ENCODE measurements at places on chromosomes 2 and 18.

- peak; percentile 87 for DNase-seq
- H3K27me3 ChIP-seq, result no peaks in the 10 kb centered on the region
- peaks cover 87% of the 10 kb centered on the region for H3K4me1 ChIP-seq
- peaks cover 66% of the 10 kb centered on the region for H3K36me3 ChIP-seq
- peak overlapping the region; percentile 82 for H3K27ac ChIP-seq
- peak overlapping the region; percentile 60 for H3K4me3 ChIP-seq
Measured at GRCh38 chr2:68774569-68775271, 40.1 kb downstream of the ARHGAP25 start.

GRCh38 chr18:33154049-33154448 lies 286.5 kb downstream of the CCDC178 start:
- DNase-seq, result no peak
- H3K4me1 ChIP-seq, result no peaks in the 10 kb centered on the region
- H3K27ac ChIP-seq, result no peak overlapping the region
- no peaks in the 10 kb centered on the region for H3K36me3 ChIP-seq
- no peaks in the 10 kb centered on the region for H3K27me3 ChIP-seq
- H3K4me3 ChIP-seq, result no peak overlapping the region

GRCh38 chr2:118269408-118270051 lies 181.3 kb downstream of the INSIG2 start:
- no peaks in the 10 kb centered on the region for H3K4me1 ChIP-seq
- no peak overlapping the region for H3K27ac ChIP-seq
- H3K27me3 ChIP-seq, result peaks cover 7% of the 10 kb centered on the region
- no peaks in the 10 kb centered on the region for H3K36me3 ChIP-seq
- H3K4me3 ChIP-seq, result no peak overlapping the region
- no peak for DNase-seq

DNA sequence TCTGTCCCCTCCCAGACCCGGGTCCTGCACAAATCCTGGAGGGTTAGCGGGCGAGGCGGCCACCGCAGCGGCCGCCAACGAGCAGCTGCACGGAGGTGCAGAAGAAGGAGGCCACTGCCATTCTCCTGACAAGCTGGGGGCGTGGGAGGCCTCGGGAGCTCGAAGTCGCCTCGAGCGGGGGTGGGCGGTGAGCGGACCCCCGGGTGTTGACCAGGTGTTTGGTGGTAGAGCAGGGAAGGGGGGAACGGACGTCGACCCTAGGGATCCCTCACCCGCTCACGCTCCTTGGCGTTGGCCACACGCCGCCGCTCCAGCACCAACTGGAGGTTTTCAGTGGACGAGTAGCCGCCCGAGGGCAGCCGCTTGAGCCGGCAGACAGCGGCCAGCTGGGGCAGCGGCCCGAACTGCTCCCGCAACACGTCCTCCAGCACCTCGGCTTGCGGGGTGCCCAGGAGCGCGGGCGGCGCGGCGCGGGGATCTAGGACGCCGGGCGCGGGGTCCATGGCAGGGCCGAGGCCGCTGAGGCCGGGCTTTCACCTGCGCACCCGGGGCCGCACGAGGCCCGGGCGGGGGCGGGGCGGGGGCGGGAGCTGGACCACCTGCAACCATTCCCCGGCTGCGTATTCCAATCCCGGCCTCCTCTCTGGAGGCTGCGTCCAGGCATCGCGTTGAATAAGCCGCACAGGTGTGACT lies at the start of gene FIGLA:
FIGLA (minus strand) TSS at position 508 of the 693 bp plus-strand sequence; CDS start at position 503, 5 bp downstream.
- H3K4me3 ChIP-seq, result no peak within 1 kb of the TSS
- peaks cover 41% of the 10 kb centered on the region for H3K27me3 ChIP-seq
- no peaks in the 10 kb centered on the region for H3K4me1 ChIP-seq
- H3K27ac ChIP-seq, result no peak within 1 kb of the TSS
- no peaks in the 10 kb centered on the region for H3K36me3 ChIP-seq

- DNase-seq, result peak; percentile 64
- no peaks in the 10 kb centered on the region for H3K27me3 ChIP-seq
- no peaks in the 10 kb centered on the region for H3K36me3 ChIP-seq
- peaks cover 71% of the 10 kb centered on the region for H3K4me1 ChIP-seq
Measured at GRCh38 chr2:6934345-6934744, 17.1 kb downstream of the RNF144A start.

- H3K36me3 ChIP-seq, result no peaks in the 10 kb centered on the region
- H3K27me3 ChIP-seq, result no peaks in the 10 kb centered on the region
- DNase-seq, result no peak
- H3K4me1 ChIP-seq, result no peaks in the 10 kb centered on the region
Measured at GRCh38 chr2:234823877-234824376, 127.9 kb upstream of the SH3BP4 start.

DNA sequence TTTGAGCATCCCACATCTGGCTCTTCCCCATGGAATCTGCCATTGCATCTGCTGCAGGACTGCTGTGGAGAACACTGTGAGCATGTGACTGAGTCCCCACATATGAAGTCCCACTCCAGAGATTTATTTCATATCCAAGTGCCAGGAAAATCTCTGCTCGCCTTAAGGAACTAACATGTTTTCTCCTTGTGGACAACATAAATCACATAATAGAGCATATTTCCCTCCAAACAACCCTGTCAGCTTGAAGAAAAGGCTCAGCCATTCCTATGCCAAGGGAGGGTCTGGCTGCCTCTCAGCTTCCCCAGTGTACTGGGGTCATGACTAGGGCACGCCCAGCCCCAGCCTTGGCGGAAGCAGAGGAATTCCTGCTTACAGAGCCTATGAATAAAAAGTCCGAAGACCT lies 193.7 kb downstream of the DNER start:
- H3K36me3 ChIP-seq, result no peaks in the 10 kb centered on the region
- no peaks in the 10 kb centered on the region for H3K4me1 ChIP-seq
- H3K27ac ChIP-seq, result no peak overlapping the region
- peaks cover 9% of the 10 kb centered on the region for H3K27me3 ChIP-seq
- no peak overlapping the region for H3K4me3 ChIP-seq
- no peak for DNase-seq

Measured in common myeloid progenitor, CD34-positive (primary cell).